ENCODE measurements at places on chromosomes 6 and 20.

DNA sequence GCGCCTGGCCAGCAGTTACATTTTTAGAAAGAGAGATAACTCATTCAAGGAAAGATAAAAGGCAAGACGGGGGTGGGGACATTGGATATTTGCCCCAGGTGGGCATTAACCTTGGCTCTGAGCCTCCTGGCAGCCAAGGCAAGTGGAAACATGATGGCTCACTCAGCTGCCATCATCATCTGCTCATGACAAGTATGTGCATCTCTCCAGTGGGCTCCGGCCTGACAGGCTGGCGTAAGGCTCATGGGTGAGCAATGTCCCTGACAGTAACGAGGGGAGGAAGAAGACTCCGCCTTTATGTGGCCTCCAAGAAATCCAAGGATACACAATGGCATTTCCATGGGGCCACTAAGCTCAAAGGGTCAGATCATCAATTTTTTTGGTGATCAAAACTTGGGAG lies 13.3 kb downstream of the ANKRD60 start:
- DNase-seq, result no peak

DNA sequence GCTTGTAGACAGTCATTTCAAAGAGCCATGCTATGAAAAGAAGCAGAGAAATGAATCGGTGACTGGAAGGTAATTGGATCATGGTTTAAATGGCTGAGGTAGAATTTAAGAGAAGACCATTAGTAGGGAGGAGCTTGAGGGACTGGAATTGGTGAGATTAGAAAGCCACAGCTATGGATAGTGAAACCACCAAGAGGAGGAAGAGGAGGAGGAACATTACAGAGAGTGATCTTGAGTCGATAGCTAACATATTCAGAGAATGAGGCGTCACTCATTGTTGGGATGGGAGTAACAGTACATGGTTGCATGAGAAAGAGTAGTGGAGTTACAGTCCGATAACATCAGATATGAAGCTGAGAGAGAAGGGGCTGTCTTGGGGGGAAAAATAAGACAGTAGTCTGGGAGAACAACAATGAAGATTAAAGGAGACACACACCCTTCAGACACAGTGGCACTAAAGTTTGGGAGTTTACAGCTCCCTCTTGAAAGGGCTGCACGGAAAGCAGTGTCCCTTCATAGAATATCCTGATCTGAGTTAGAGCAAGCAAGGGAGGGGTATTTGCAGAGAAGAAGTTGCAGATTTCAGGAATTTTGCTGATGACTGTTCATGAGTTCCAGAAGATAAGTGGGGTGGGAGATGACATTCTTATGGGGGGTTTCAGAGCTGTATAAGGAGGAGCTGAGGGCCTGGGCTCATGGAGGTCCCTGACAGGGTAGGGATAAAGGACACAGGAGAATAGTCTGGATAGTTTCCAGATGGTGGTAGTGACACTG lies 15.1 kb upstream of the LAMP5 start:
- no peak for DNase-seq

- no peak for DNase-seq
Observed at GRCh38 chr6:53065266-53066076, at the start of gene FBXO9. TSS of gene FBXO9 (plus strand) at chr6:53065404. CDS start at chr6:53065790, 386 bp downstream.

- DNase-seq, result no peak
Observed at GRCh38 chr6:169626649-169627048, 75.2 kb downstream of the WDR27 start.

- no peak for DNase-seq
Observed at GRCh38 chr6:114735025-114735735, 392.4 kb upstream of the HS3ST5 start.

GRCh38 chr6:7261852-7262461 lies 51.0 kb downstream of the SSR1 start:
- no peak for DNase-seq

DNA sequence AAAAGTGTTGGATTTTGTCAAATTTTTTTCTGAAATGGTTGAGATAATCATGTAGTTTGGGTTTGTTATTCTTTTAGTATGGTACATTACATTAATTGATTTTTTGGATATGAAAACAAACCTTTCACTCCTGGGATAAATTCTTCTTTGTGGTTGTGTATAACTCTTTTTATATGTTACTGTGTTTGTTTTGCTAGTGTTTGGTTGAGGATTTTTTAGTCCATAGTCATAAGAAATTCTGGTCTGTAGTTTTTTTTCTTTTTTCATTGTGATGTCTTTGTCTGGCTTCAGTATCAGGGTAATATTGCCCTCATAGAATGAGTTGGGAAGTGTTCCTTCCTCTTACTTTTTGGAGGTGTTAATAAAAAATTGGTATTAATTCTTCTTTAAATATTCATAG lies 122.2 kb upstream of the ATXN1 start:
- no peak for DNase-seq

- no peak for DNase-seq
Observed at GRCh38 chr6:9621276-9621675, 793.6 kb downstream of the TFAP2A start.

DNA sequence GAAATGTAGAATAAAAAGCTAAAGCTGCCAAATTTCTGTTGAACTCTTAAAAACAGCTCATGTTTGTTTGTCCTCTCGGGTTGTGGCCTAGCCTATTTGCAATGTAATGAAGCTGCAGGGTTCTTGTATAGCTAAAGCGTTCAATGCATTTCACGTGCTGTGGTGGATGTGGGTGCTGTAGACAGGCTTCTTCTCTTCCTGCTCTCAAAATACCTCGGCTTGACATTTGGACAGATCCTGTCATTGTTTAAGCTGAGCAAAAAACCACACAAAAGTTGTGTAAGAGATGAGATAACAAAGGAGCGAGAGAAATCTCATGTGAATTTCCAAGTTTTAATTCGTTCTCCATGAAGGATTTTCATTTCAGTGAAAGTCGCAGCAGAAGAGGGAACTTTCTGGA lies 196.3 kb upstream of the UST start:
- no peak for DNase-seq

- no peak for DNase-seq
Observed at GRCh38 chr20:33559212-33559611, 69.3 kb downstream of the CBFA2T2 start.

GRCh38 chr6:75546381-75546780 lies 52.8 kb upstream of the FILIP1 start:
- no peak for DNase-seq

GRCh38 chr6:16559071-16559470 lies 202.2 kb downstream of the ATXN1 start:
- no peak for DNase-seq

DNA sequence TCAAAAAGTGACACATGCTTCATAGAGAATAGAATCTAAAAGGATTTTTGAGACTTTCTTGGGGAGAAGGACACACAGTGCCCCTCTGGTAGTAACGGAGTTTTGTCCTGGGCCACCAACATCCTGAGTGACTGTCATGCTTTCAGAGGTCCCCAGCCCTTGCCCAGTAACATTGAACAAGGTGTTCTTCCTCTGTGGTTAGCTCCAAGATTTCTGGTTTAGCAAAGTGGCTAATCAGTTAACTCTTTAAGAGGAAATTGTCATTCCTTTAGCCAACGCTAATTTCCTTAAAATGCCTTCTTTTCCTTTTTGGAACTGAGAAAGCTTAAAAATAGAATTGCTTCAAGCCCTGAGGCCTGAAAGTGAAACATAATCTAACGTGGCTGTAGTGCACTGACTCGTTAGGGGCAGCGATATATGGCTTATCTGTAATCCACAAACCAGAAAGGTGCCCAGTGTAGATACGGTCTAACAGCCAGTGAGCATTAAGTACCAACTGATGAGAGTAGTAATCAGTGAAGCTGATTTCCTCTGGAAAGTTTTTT lies 7.8 kb downstream of the E2F3 start:
- no peak for DNase-seq

DNA sequence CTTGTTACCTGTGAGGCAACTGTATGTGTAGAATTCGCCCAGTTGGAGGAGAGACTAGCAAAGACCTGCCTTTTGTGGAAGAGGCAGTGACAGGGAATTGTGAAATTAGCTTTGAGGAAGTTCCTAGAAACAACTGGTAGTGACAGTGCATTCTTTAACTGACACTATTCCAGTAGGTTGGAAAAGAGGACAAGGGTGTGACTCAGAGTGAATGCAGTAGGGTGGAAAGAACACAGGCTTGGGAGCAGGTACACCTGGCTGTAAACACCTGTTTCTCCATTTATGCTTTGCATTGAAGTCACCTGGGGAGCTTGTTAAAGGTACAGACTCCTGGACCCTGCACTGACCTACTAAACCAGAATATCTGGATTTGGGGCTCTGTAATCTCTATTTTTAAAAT lies 295.7 kb downstream of the PHACTR1 start:
- peak; percentile 34 for DNase-seq

- no peak for DNase-seq
Observed at GRCh38 chr20:61931476-61932198, 134.0 kb downstream of the TAF4 start.

DNA sequence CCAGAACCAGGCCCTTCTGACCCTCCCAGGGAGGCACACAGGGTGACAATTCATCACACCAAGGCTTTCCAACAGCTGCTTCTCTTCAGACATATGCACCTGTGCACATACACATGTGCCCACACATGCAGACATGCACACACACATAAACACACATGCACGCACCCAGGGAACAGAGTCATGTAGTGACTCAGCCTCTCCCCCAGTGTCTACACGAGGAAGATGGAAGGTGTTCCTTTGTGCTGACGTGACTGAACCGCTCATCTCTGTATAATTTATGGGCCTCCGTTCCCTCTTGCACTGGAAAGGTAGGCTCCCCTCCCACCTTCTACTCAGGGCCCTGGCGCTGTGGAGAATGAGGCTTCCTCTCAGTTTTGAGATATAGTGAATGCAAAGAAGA lies 23.8 kb upstream of the PLEKHG1 start:
- DNase-seq, result no peak

DNA sequence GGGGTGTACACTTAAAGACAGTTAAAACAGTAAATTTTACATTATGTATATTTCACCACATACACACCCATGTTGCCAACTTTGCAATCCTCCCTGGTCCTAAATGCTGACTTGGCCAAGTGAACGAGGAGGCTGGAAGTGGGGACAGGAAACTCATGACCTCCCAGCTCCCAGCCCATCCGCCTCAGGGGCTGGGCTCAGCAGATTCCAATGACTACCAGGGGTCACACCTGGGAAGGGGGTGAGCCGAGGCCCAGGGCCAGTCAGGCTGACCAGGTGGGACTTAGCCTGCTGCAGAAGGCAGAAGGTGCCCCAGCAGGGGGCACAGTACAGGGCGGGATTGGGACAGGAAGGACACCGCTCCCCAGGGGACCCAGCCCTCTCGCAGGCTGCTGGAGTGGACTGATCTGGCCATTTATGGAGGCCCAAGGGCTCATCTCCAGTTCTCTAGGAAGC lies 2.4 kb downstream of the SIGLEC1 start:
- DNase-seq, result no peak

DNA sequence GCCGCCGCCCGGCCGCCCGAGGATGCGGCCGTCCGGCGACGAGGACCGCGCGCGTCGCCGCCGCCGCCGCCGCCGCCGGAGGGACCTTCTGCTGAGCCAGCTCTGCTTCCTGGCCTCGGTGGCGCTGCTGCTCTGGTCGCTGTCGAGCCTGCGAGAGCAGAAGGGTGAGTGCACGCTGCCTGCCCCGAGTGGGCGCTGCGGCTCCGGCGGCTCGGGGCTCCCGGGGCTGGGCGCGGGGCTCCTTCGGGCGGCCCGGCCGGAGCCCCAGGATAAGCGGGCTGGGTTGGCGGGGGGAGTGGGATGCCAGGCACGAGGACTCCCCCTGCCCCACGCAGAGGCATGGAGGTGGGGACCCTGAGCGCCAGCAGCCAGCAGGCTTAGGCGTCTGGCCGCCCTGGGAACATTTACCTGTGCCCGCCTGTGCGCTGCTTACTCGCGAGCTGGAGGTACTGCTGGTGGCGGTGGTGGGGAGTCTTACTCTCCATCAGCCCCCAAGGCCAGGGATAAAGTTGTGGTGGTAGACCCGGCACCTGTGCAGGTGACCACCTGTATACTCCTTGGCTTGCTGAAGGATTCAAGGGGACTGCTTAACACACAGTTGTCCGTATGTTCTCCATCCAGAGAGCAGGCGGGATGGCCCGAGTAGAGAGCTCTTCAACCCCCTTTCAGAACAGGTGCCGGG lies 520 bp downstream of the SLC24A3 start:
- no peak for DNase-seq

DNA sequence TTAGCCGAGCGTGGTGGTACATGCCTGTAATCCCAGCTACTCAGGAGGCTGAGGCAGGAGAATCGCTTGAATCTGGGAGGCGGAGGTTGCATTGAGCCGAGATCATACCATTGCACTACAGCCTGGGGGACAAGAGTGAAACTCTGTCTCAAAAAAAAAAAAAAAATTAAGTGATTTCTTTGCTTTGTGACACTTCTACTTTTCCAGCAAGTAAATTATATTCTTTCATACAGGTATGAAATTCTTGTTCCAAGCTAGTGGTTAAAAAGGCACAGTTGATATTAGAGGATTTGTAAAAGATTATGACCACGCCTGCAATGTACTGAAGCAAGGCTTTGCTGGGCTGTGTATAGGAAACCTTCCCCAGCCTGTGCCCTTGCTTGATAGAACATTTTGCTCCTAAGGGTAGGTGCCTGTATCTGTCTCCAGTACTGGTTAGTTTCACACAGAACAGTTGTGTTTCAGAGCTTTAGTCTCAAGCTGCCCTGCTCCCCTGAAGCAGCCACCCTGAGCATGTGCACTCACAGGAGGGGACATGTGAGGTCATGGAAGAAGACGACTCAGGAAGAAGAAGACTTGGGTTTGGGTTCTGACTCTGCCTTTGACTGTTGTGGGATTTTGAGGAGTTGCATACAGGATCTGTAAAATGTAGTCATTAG lies 10.2 kb downstream of the PTPN1 start:
- DNase-seq, result no peak

DNA sequence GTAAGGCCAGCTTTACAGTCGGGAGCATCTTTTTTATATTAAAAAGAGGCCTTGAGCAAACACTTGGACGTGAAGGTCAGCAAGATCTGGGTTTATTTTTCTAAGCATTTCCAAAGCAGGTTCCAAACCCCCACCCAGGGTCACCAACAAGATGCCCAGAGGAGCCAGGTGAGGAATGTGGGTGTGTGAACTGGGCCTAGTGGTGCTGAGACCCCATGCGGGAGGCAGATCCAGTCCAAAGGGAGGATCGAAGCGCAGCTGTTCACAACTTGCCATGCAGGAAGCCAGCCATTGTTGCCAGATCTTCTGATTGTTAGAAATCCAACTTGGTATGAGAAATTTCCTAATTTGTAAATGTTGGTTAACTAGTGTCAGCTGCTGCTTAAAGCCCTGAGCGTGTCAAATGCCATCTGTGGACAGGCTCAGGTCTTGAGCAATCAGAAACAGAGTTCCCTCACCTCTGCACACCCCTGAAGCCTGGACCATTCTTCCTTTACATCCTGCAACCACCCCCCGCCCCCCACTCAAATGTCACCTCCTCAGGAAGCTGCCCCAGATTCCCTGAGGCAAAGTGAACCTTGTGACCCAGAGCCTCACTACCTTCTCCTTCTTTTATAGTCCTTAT lies 46.5 kb downstream of the NFATC2 start:
- DNase-seq, result no peak

DNA sequence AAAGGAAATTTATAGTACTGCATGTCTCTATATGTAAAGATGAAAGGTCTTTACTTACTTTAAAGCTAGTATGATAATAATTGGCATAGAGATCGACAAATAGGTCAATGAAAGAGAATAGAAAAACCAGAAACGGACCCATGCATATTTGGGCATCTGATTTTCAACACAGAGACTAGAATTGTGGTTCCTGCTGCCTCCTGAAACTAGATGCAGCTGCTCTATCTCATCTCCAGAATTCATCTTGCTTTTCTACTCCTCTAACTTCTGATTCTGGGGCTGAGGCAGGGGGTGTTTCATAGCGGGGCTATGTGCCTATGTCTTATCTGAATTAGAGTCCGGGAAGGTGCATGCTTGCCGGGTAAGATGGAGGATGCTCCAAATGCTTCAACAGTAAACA lies 105.9 kb downstream of the ADTRP start:
- no peak for DNase-seq

Data from NCI-H1417 treated with DMSO at 0.1 percent for 48 hours (cell line).